ENCODE measurements at places on chromosomes 1 and 21.

DNA sequence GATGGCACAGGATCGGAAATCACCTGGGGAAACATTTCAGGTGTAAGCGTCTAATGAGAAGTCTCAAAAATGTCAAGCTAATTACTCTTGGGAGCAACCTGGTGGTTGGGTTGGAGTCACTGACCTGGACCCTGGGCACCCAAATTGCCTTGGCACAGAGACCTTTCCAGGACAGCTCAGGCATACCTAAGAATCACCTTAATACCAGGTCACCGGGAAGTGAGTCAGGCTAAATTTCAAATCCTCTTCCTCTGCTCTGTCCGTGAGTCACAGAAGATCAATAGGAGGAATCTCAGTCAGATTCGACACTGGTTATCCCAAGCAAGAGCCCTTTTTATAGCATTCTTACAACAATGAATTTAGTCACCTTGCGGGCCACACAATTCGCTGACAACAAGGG lies 179.6 kb upstream of the CAMK1G start:
- no peak for DNase-seq

GRCh38 chr1:54095546-54096226 lies 42.3 kb downstream of the TCEANC2 start:
- peak; percentile 6 for DNase-seq

GRCh38 chr1:209095627-209096595 lies 487.6 kb upstream of the CAMK1G start:
- DNase-seq = no peak

DNA sequence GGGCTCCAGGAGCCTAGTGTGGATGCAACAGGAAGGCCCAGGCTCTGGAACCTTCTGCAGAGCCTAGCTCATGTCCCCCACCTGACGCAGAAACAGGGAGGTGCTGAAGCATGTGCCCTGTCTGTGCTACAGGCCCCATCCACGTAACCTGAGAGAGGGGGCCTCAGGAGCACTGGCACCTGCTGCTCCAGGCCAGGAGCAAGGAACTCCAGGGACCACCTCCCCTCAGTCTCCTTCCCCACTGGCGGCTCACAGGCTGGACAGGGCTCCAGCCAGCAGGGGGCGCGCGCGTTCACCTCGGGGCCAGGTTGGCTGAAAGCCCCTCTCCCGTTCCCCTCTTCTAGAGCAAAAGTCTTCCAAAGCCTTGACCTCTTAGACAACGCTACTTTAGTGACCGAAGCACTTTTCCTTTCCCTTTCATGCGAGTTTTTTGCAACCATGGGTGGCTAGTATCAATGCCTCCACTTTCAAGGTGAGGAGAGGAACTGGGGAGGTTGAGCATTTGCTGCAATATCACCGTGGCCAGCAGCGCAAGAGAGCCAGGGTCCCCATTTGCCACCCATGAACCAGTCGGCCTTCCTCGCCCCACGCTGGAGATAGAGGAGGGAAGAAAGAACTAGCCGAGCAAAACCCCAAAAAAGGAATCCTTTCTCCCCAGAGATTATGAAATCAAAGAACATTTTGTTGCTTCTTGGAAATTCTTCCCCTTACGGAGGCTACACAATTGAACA lies 52.4 kb upstream of the GPR157 start:
- peak; percentile 55 for DNase-seq

DNA sequence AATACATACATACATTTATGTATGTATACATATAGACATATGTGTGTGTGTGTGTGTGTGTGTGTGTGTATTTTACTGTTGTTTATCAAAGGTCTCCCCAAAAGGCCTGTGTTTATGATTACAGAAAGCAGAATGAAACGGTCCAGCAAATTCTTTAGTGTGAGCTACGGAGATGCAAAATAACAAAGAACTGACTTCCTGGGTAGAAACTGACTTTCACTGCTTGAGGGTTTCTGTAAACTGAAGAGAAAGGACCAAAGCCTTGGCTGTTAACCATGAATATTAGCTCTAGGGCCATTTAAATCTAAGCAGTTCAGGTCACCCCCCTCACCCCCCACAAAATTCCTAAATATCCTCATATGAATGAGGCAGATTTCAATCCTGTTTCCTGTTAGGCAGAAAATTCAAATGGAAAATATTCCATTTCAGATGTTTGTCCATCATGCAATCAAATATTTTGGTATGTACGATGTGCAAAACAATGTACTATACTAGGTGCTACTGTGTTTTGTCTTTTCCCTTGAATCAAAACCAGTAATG lies 213.2 kb downstream of the TGFB2 start:
- peak; percentile 58 for DNase-seq

DNA sequence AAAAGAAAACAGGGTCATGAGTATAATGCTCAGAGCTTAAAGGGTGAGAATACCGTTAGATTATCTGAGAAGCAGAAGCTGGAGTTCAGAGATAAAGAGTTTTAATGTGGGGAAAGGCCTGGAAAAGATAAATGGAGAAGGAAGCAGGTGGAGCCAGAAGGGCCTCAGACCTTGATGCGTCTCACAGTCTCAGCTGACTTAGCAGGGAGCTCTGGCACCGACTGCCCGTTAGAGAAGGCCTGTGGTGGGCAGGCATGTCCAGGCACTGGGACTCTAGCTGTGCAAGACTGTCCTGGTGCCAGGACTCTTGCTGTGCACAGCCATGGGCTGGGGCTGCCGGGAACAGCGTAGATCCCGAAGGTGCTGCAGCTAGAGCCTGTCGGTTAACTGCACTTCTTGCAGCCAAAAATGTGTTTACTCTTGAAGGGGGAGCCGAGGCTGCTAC lies 3.8 kb upstream of the SLAMF9 start:
- no peak for DNase-seq

DNA sequence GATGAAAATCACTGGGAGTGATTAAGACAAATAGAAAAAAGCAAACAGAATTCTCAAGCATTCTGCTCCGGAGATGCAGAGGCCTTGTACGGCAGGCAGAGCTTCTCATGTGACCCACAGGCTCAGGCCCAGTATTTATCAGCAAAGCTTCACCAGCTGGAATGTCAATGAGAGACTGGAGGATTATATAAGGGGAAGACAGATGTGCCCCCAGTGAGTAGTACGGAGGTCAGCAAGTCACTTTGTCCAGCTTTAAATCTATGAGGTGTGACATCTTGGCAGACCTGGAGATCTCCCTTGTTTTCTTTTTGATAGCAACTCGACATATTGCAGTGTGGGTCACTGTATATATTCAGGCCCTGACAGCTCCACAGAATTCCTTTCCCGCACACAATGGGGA lies 106.8 kb downstream of the HHIPL2 start:
- DNase-seq = no peak

GRCh38 chr1:64502931-64503330 lies 33.0 kb downstream of the CACHD1 start:
- DNase-seq = no peak

- DNase-seq = peak; percentile 77
Observed at GRCh38 chr1:229148041-229148671, 122.8 kb upstream of the RAB4A start.

GRCh38 chr1:233278631-233279030 lies 16.9 kb downstream of the PCNX2 start:
- DNase-seq = no peak

DNA sequence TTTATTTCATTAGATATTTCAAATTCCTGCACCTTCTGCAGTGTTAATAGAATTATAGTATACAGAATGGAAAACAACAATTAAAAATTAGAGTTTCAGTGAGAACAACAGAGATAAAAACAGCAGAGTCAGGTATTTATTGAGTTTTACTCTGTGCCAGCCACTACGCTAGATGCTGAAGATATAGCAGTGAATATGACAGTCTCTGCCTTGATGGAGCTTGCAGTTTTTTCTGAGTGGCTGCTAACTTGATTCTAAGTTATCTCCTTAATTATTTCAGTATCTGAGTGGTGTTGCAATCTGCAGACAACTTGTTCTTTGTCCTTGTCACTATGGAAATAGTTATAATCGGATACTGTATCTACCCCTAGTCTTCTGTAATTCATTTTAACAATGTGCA lies 384.3 kb upstream of the ZRANB2 start:
- DNase-seq = no peak

DNA sequence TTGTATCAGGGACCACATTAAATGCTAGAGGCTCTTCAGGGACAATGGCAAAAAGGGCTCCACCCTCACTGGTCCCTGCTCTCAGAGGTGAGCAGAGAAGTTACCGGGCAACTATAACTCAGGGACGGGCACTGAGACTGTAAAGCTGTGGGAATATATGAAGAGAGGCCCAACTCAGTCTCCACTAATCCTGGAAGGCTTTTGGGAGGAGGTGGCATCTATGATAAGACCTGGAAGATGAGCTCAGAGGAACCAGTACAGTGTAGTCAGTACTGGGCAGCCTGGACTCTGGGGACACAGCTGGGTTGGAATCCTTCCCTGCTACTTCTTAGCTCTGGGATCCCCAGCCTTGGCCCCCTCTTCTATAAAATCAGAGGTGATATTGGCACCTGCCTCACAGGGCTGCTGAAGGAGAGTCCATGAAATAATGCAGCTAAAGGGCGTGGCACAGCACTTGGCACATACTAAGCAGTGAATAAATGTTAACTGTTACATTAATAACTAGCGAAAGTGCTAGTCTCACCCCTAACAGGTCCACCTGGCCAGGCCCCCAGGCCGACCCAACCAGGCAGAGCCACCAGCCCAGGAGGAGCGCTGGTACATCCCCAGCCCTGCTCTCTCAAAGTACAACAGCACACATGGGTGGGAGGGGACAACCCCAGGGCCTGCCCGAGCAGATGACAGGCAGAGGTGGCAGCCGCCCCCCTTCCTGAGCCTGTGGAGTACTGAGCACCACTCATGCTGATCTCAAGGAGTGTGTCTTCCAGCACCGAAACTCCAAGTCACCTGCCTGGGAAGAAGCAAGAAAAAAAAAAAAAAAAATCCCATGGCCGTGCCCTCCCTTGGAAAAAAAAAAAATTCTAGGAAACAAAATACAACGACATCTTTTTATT lies 62.7 kb downstream of the CASZ1 start:
- peak; percentile 93 for DNase-seq

- DNase-seq = no peak
Observed at GRCh38 chr1:19066248-19066873, 109.9 kb upstream of the IFFO2 start.

- DNase-seq = no peak
Observed at GRCh38 chr1:87182611-87183010, 146.1 kb upstream of the LMO4 start.

DNA sequence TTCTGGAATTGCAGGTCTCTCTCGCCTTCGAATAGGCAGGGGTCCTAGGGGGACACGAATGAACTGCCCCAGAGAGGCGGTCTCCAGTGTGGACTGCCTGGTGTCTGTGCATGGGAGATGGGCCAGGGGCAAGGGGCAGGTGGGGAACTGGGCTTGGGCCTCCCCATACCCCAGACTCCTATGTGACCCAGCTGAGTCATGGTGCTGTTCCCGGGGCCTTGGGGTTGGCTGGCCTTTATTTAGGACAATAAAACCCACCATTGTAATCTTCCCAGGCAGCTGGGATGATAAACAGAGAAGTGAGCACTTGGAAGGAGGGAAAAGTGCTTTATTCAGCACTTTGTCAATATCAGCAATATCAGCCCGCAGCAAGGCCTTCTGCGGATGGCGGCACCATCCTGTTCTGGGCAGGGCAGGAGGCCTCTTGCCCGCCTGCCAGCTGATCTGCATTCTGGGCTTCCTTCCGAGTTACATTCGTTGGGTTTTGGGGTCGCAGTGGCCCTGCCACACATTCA lies 209.0 kb upstream of the TMEM51 start:
- no peak for DNase-seq

DNA sequence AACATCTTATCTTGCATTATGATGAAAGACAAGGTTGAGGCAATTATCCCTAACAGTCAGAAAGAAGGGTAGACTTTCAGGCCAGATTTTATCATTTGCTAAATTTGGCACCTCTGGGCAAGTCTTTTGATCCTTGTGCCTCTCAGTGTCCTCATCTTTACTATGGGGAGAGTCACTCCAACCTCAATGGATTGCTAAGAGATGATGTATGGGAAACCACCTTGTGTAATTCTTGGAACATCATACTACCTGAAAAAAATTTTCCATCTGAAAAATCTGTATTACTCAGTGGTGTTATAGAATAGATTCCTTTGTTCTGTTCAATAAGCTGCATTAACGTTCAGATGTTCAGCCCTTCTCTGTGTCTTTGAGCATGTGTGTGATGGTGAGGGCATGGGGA lies 230.7 kb downstream of the TGFB2 start:
- no peak for DNase-seq

DNA sequence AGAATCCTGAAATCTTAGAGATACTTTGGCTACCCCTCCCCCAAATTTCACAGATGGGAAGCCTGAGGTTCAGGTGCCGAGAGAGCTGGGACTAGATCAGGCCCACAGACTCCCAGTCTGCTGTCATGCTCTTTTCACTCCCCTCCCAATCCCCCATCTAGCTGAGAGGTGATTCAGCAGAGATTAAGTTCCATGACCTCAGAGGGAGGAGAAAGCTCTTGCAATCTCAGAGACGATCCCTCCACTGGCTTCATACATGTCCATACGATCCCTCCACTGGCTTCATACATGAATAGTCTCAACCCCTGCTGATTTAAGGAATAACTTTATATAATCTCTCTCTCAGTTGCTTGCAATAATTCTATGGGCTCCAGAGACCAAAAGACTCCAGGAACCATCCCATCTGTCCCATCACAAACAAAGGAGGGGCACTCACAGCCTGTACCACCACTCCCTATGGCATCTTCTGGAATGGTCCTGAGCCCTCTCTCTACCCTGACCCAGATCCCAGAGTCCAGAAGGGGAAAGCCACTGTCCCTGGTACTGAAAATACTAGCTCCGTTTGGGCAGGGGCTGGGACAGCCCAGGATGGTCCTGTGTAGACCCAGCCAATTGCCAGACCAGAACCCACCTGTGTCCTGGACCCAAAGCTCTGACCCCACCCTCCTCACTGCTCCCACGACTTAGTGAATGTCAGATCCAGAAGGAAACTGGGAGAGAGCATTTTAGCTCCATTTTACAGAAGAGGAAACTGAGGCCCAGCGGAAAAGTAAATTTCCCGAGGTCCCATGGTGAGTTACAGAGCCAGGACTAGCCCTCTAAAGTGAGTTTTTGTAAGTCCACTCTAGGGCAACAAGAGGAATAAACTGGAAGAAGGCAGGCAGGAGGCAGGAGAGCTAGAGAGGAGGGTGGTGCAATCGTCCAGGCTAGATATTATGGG lies 27.1 kb downstream of the RIMS3 start:
- DNase-seq = no peak

DNA sequence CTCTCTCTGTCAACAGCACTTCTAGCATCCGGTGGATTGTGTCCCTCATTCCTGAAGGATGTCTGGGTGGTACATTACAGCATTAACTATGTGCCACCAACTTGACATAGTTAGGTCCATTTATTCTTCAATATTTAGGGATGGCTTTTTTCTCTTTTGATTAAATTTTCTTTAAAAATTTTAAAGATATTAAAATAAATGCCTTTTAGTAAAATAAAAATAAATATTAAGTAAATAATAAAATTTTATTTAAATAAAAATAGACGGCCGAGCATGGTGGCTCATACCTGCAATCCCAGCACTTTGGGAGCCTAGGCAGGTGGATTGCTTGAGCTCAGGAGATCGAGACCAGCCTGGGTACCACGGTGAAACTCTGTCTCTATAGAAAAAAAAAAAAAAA lies 9.7 kb upstream of the KLHL20 start:
- no peak for DNase-seq

- DNase-seq = no peak
Observed at GRCh38 chr1:205028924-205029323, 14.1 kb upstream of the CNTN2 start.
